Tibial nerve (tissue), 4 donors: ENCODE measurements at places on chromosomes 7 and 10. TPM values are rescaled to one million over a fixed set of nuclear protein-coding genes. Genes with fewer than 3 reads are reported as not detected.

- no peak for DNase-seq
Observed at GRCh38 chr7:92567460-92567859, 22.7 kb downstream of the FAM133B start.

- no peak for DNase-seq
Observed at GRCh38 chr7:47317487-47317886, 264.4 kb downstream of the TNS3 start.

GRCh38 chr7:155669717-155670505 lies 25.4 kb downstream of the RBM33 start:
- DNase-seq: no peak

The JCAD gene
- 65.3 TPM for total RNA-seq

DNA sequence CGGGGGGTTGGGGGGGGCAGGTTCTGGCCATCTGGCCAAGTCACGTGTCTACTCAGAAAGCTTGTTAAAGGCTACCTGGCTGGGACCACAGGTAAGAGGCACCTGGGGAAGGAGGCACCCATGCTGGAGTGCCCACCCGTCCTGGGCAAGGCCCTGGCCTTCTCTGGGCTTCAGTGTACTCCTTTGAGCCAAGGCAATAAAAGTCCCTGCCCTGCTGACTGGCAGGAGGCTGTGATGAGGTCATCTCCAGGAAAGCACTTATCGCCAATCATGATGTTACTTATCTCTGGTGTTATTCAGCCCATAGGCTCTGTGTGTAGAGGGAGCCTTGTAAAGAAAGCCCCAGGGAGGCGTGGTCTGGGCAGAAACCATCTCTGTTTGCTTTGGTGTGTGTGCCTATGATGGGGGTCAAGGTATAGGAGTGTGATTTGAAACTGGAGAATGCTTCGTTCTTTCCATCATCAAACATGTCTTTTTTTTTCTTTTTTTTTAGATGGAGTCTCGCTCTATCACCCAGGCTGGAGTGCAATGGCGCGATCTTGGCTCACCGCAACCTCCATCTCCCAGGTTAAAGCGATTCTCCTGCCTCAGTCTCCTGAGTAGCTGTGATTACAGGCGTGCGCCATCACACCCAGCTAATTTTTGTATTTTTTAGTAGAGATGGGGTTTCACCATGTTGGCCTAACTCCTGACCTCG lies 2.5 kb upstream of the CLDN4 start:
- no peak for DNase-seq

DNA sequence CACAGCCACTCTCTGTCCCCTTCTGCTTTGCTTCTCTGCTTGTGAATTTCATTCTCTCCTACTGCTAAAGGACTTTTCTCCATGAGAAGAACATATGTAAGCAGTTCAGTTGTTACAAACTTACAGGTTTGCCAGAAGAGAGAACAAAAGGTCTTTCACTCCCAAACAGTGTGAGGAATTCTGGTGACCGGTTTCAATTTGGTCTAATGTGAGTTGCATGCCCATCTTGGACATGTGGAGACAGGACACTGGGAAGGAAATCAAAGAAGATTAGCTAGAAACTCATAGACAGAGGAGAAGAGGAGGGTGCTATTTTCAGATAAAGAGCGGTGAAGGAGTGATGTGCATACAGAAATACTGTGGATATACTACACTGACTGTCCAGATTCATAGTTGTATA lies 209.5 kb upstream of the INHBA start:
- DNase-seq: no peak

The LFNG gene
- 21.6 TPM for total RNA-seq

DNA sequence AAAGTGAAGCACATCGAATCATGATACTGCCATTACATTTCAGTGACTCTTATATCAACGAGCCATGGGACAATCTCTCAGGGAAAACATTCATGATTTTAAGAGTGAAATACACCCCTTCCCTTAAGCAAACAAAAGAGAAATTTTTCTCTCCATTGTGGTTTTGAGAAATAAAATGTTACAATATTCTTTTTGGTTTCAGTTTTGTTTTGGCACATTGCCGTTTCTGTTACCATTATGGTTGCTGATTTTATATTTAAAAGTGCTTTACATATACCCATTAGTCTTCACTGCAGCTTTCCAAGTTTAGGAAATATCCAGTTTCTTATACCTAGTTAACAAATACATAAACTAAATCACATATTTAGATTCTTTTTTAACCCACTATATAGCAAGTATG lies 126.8 kb upstream of the SEM1 start:
- DNase-seq: no peak

DNA sequence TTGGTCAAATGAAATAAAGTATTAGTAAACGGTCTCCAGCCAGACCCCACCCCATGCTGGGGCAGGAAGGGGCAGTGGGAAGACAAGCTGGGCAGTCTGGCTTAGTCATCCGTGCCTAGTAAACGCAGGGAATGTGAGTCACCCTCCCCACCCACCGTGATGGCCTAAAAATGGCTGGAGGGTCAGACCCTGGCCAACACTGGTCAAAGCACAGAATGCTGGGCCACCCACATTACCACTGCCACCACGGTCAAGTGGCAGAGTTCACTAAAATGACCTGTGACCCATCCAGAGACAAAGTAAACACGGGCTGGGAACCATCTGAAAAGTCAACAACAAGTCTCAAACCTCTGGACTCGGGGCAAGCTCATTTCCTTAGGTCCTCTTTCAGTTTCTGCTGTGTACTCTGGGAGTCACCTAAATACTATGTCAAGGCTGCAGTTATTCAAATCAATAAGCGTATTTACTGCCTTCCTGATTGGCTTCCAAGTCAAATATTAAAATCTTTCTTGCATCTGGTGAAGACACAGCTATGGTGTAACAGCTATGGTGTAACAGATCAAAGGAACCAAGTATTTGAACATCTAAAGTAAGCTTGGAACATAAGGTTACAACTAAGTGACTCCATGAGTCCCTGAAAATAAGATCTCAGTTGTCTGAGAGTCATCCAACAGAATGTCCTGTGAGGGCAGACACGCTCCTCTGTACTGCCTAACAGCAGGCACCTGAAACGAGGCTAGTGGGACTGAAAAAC lies 3.0 kb downstream of the ZFAND2A start:
- no peak for DNase-seq
